ENCODE measurements at places on chromosomes 11 and 22.
A peak's percentile ranks its signal among the peaks of the same experiment; 100 is the strongest.

DNA sequence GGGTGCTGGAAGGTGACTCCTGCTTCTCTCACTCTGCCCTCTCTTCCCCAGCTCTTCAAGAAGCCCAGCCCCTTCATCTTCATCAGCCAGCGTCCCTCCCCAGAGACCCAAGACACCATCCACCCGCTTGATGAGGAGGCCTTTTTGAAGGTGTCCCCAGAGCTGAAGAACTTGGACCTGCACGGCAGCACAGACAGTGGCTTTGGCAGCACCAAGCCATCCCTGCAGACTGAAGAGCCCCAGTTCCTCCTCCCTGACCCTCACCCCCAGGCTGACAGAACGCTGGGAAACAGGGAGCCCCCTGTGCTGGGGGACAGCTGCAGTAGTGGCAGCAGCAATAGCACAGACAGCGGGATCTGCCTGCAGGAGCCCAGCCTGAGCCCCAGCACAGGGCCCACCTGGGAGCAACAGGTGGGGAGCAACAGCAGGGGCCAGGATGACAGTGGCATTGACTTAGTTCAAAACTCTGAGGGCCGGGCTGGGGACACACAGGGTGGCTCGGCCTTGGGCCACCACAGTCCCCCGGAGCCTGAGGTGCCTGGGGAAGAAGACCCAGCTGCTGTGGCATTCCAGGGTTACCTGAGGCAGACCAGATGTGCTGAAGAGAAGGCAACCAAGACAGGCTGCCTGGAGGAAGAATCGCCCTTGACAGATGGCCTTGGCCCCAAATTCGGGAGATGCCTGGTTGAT, 12.6 kb downstream of the IL10RA start:
- no peak for DNase-seq

DNA sequence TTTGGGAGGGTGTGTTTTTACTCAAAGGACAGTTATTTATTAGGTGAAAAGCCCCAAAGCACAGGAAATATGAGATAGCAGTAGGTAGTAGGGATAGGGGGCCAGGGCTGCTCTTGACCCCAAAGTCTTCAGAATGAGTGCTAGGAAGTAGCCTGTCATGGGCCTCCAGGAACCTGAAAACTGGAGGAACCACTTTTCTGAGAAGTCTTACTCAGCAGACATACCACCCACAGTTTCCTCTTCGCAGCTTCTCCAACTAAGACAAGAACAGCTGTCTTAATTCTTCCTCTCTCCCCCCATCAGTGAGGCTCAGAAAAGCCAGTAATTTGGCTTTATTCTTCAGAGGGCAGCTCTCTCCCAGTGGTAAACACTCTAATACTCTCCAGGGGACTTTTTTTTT, 84.0 kb upstream of the CTSC start:
- no peak for DNase-seq

DNA sequence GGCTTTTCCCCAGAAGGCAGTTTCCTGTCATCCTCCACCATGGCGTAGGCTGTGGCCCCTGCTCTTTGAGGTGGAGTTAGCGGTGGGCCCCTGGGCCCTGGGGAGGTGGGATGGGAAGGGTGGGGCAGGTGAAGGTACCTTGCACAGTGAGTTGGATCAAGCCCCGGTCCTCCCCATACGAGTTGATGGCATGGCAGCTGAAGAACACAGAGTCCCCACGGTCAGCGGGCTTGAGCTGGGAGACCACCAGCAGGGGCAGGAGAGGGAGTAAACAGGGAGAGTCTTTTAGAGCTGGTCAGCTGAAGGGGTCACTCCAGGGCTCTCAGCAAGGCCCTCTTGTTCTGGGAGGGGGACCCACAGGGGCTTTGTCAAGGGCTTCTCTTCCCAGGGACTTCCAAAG, 153.4 kb downstream of the CEP164 start:
- DNase-seq: no peak

DNA sequence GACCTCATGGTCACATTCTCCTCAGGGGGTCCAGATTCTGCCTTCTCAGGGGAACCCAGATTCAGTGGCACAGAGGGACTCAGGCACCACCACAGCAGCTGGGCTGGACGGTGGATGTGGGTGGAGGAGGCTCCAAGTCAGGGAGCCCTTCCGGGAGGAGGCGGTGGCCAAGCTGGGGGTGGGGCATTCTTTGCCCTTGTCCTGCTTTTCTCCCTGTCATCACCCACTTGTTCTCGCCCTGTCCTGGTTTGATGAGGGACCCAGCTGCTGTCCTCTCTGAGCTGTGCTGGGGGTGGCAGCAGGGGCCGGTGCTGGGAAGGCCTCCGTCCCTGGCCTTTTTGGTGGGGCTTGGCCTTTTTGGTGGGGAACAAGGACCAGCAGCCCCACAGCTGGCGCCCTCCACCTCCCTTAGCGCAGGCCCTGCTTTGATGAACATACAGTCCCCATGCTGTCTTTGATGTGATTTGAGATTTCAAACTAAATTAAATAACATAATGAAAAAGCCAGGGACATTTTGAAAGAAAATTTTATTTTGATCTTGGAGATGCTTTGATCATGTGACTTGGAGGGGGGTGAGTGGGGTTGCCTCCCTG, 1168.2 kb downstream of the BRD1 start:
- no peak for DNase-seq

DNA sequence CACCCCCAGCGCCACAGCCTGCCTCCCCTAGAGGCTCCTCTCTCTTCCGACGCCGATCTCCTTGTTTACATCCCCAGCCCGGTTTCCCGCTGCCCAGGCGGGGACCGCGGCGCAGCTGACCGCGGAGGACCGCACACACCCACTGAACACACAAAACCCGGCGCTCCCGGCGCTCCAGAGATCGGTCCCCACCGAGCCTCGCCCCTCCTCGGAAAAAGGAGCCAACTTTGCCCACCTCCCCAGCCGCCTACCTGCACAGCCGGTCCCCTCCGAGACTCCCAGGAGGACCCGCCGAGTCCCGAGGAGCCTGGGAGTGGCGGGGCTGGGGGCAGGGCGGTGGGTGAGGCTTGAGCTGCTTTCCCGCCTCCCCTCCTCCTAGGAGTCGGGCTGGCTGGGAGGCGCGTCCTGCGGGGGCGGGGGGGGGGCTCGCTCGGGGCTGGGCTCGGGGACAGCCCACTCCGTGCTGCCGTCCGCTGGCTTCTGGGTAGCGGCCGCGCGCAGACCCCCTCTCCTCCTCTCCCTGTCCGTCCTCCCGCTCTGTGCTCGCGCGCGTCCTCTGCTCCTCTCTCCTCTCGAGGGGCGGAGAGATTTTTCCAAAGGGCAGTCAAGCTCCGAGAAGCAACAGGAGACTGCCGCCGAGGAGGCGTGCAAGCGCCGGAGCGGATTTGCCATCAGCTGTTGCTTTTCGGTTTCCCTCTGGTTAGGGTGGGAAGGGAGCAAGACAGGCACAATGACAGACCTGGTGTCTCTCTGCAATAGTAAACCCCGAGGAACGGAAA, at the start of gene FXYD6:
Gene FXYD6, minus strand, starts transcription at position 318 of the 779 bp plus-strand sequence. CDS start 33,882 bp downstream, outside the sequence.
- no peak for DNase-seq

GRCh38 chr11:117303646-117304315, 12.3 kb downstream of the BACE1 start:
- no peak for DNase-seq

- DNase-seq: no peak
Observed at GRCh38 chr22:38866399-38867123, 5.5 kb downstream of the CBX6 start.

DNA sequence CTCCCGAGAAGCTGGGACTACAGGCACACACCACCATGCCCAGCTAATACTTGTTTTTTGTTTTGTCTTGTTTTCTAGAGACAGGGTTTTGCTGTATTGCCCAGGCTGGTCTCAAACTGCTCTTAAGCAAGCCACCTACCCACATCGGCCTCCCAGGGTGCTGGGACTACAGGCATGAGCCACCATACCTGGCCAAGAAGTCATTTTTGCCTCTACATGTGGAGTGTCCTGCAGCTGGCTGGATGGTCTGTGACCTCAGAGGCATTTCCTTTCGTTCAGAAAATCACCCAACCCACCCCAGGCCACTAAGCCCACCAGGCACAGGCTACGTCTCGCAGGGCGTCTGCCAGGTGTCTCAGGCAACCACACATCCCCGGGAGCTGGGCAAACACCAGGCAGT, 12.8 kb downstream of the SHANK2 start:
- no peak for DNase-seq

DNA sequence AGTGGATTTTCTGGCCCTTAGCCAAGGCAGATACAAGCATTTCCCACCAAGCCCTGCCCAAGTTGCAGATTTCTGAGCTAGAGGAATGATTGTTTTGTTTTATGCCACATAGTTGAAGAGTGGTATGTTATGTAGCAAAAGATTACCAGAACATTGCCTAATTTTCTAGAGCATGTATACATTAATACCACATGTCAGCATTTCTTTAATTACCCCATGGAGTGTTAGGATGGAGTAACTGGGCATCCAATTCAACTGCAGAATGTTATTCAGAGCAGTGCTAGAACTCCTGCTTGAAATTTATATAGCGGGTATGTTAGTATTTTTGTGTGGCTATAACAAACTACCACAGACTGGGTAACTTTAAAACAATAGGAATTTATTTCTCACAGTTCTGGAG, 24.4 kb upstream of the CYP2R1 start:
- no peak for DNase-seq

- no peak for DNase-seq
Observed at GRCh38 chr22:30282616-30283046, 6.7 kb downstream of the CASTOR1 start.

DNA sequence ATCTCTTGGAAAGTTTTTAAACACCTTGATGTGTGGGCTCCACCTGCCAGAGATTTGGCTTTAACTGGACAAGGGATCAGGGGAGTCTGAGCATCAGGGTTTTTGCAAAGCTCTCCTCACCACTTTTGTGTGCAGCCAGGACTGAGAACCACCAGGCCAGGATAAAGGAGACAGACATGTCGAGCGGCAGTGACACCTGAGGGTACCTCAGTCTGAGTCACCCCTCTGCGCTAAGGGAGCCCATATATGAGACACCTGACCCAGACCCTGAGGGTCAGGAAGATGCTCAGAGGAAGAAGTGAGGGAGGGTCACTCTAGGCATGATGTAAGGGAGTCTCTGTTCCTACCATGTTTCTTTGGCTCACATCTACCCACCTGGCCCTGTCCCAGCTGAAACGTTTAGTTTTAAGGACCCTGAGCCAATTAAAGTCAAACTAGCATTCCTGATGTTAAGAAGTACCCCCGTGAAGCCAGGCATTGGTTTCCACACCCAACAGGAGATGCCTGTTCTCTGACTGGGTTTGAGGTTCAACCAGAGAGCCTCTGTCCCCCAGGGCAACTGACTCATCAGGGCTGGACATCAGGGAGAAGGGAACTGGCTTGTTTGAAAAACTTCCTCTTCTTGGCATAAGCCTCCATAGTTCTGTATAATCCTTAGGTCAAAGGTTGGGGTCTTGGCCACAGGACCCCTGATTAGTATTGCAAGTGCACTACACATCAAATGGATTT, 72.4 kb upstream of the BIRC3 start:
- DNase-seq: no peak

GRCh38 chr11:33674035-33674814, 26.4 kb downstream of the C11orf91 start:
- no peak for DNase-seq

DNA sequence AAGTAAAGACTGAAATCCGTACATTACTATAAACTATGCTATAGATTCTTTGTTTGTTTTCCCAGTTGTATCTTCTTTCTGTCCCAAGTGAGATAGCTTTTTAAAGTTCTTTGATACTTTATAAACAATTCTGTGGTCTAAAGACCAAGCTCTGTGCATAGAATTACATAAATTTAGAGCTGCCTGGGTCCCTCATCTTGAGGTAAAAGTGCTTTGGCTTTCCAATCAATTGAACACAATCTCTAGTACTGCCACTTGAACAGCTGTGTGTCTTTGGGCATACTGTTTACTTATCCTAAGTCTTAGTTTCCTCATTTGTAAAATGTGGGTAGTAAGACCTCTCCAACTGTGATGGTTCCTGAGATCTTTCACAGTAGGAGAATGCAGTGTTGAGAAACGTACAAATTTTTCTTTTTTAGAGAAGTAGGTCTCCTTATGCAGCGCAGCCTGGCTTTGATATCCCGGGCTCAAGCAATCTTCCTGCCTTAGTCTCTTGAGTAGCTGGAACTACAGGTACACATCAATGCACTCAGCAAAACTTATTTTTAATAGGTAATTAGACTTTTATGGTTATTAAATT, 2.5 kb upstream of the EED start:
- no peak for DNase-seq

DNA sequence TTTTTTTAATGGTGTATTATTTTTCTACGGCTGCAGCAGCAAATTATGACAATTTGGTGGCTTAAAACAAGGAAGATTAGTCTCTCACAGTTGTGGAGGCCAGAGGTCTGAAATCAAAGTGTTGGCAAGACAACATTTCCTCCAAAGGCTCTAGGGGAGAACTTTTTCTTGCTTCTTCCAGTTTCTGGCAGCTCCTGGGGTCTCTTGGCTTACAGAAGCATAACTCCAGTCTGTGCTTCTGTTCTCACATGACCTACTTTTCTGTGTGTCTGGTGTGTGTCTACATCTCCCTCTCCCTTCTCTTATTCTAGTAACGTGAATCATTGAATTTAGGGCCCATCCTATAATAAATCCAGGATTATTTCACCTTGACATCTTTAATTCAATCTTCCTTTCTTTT, 551.9 kb upstream of the LUZP2 start:
- DNase-seq: no peak

DNA sequence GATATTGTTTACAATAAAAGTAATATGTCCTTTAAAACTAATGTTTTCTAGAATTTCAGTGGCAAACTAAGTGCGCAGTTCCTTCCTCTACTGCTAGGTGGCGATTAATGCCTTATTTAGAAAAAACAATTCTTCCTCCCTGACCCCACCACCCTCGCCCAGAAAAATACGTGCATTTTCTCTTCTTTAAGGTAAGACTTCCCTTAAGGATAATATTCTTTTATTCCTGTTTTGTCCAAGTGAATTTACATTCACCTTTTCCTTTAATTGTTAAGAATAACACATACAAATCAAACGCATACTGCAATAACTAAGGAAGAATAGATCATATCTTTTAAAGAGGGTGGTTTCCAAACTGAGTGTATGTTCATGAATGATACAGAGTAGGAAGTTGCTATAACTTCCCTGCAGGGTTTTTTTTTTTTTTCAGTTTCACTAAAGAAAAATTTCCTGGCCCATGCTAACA, 17.0 kb upstream of the PSMA1 start:
- DNase-seq: peak; percentile 60

GRCh38 chr22:29269731-29270474, 1.8 kb downstream of the EWSR1 start:
- DNase-seq: no peak

- no peak for DNase-seq
Observed at GRCh38 chr11:41309716-41310115, 149.7 kb downstream of the LRRC4C start.
